ENCODE measurements at places on chromosomes 3 and 15. TPM values are rescaled to one million over a fixed set of nuclear protein-coding genes. Genes with fewer than 3 reads are reported as not detected.

DPPA2 gene
- 0.19 TPM for total RNA-seq

HRG gene
- 0.35 TPM for total RNA-seq

NLGN1 gene
- total RNA-seq: 19.4 TPM

HEMK1 gene
- total RNA-seq: 25.1 TPM

FBLN2 gene
- 43.4 TPM for total RNA-seq

DNA sequence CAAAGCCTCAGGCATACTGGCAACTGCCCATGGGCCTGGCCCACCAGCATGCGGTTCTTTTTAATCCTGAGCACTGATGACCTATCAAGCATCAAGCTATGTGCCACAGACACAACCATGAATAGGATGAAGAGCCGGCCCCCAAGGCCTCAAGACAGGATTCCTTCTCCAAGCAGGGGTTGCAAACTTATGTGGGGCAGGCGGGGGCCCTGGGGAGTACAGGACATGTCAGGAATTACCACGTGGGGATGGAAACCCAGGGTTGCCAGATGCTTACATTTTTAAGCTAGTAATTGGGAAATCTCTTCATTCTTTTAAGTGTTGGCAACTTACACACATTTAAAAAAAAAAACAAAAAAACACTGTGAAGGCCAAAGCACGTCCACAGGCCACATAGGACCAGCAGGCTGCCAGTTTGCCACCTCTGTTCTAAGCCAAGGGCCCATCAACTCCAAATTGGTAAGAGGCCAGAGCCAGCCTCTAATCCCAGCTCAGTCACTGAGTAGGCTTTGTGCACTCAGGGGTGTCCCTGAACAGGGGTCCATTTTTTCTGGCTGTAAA is 32.8 kb downstream of the BDH1 start:
- no peak for DNase-seq

All from kidney (tissue), 22 donors.